Pulmonary artery endothelial cell (primary cell): ENCODE measurements at places on chromosomes 11 and 22. TPM values are rescaled to one million over a fixed set of nuclear protein-coding genes. Genes with fewer than 3 reads are reported as not detected.

GRCh38 chr11:106043540-106043939 is 21.5 kb upstream of the MSANTD4 start:
- DNase-seq = no peak

- DNase-seq = no peak
These were observed 49.4 kb upstream of the ADA2 start for GRCh38 chr22:17268501-17269223.

INS gene
- total RNA-seq = not detected in 2 replicates

- no peak for DNase-seq
These were observed 7.3 kb upstream of the SYT7 start for GRCh38 chr11:61587951-61588727.

- no peak for DNase-seq
These were observed 73.0 kb downstream of the RSF1 start for GRCh38 chr11:77747381-77747969.

OMP gene
- total RNA-seq = 0.42 TPM in 1 of 2 replicates, not detected in the other

PUS3 gene
- 13.9 and 14.4 TPM in 2 replicates for total RNA-seq
